ENCODE measurements at places on chromosomes 2 and 18. TPM values are rescaled to one million over a fixed set of nuclear protein-coding genes. Genes with fewer than 3 reads are reported as not detected.
A peak's percentile ranks its signal among the peaks of the same experiment; 100 is the strongest.

- no peak overlapping the region for H3K27ac ChIP-seq
- H3K4me1 ChIP-seq: peaks cover 20% of the 10 kb centered on the region
- DNase-seq: no peak
- no peaks in the 10 kb centered on the region for H3K27me3 ChIP-seq
Observed at GRCh38 chr2:28400921-28401320, 8.3 kb downstream of the FOSL2 start.

DNA sequence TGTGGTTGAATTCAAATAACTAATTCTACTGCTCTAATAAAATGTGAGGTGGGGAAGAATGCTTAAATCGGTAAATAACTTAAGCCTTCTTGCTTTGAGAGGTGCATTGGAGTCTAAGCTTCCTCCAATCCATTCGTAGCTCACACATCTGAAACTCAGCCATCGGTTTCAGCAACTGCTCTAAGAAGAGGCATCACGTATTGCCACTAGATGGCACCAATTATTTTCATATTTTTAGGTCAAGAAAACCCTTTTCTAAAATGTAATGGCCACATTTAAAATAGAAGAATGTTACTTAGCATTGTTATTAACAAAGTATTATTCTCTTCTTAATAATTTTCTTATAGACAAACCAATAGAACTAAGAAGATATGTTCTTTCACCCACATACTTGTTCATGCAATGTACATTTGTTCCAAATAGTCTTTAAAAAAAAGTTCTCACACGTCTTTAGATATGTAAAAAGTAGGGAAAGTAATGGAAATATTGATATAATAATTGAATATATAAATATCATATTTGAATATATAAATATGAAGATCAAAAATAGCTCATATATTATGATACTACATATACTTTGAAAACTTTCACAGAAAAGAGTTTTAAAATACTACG is 229.8 kb downstream of the CCDC178 start:
- no peak overlapping the region for H3K27ac ChIP-seq
- H3K4me1 ChIP-seq: no peaks in the 10 kb centered on the region
- H3K4me3 ChIP-seq: no peak overlapping the region
- no peaks in the 10 kb centered on the region for H3K36me3 ChIP-seq

GRCh38 chr2:75098856-75099255 is 100.5 kb downstream of the TACR1 start:
- H3K4me3 ChIP-seq: no peak overlapping the region
- H3K4me1 ChIP-seq: peaks cover 5% of the 10 kb centered on the region
- H3K36me3 ChIP-seq: no peaks in the 10 kb centered on the region
- DNase-seq: peak; percentile 42
- no peak overlapping the region for H3K27ac ChIP-seq

Gene GKN2
- not detected for total RNA-seq

DNA sequence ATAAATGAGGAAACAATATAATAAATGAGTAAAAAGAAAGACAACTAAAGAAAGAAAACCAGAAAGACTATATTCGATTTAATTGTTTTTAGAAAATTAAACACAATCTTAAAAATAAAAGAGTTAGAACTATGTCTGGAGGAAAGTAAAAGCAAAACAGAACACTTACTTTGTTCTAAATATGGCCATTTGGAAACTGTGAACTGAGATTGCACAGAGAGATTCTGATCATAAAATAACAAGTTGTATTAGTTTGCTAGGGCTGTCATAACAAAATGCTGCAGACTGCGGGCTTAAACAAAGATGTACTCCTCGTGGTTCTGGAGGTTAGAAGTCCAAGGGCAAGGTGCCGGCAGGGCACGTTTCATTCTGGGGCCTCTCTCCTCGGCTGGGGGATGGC is 128.1 kb upstream of the AQP4 start:
- no peaks in the 10 kb centered on the region for H3K4me1 ChIP-seq
- no peaks in the 10 kb centered on the region for H3K27me3 ChIP-seq
- H3K4me3 ChIP-seq: no peak overlapping the region
- H3K36me3 ChIP-seq: no peaks in the 10 kb centered on the region
- DNase-seq: no peak

- no peaks in the 10 kb centered on the region for H3K4me1 ChIP-seq
- no peaks in the 10 kb centered on the region for H3K36me3 ChIP-seq
- H3K4me3 ChIP-seq: no peak overlapping the region
- no peaks in the 10 kb centered on the region for H3K27me3 ChIP-seq
Observed at GRCh38 chr2:17628349-17629261, 88.1 kb downstream of the VSNL1 start.

Gene CACNB4
- total RNA-seq: 2.1 TPM

Gene SLC14A1
- total RNA-seq: 31.0 TPM

Gene ZSWIM2
- under 0.01 TPM for total RNA-seq

- no peaks in the 10 kb centered on the region for H3K27me3 ChIP-seq
- no peak for DNase-seq
- no peak overlapping the region for H3K4me3 ChIP-seq
- no peak overlapping the region for H3K27ac ChIP-seq
- H3K36me3 ChIP-seq: no peaks in the 10 kb centered on the region
Observed at GRCh38 chr2:4930704-4931103, 761.5 kb upstream of the SOX11 start.

Data from fibroblast of lung (primary cell).